Right ventricle myocardium inferior (tissue), 1 donor: ENCODE measurements at places on chromosomes 12 and 14. TPM values are rescaled to one million over a fixed set of nuclear protein-coding genes. Genes with fewer than 3 reads are reported as not detected.

The FAM186B gene
- total RNA-seq = 0.62 TPM

The NAV3 gene
- 2.6 TPM for total RNA-seq

The OTUB2 gene
- 0.35 TPM for total RNA-seq

- no peak for DNase-seq
These were observed 68.2 kb downstream of the ANKS1B start for GRCh38 chr12:99916555-99916954.

DNA sequence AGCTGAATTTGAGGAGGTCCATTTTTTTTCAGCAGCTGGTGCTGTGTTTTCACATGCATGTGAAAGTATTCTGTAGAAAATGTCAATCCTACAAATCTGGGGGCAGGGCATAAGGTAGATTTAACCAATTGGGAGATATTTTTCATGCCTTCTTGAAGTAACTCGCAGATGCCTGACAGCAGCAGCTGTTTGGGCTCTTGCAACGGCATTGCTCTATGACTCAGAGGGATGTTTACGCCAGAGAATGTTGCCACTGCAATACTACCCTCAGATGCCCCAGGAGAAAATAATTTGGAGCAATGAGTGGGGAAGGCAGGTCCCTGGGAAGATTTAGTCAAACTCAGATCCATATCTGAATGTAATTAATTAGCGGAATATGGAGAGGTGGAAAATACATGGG lies 42.5 kb upstream of the MYBPC1 start:
- DNase-seq = no peak

DNA sequence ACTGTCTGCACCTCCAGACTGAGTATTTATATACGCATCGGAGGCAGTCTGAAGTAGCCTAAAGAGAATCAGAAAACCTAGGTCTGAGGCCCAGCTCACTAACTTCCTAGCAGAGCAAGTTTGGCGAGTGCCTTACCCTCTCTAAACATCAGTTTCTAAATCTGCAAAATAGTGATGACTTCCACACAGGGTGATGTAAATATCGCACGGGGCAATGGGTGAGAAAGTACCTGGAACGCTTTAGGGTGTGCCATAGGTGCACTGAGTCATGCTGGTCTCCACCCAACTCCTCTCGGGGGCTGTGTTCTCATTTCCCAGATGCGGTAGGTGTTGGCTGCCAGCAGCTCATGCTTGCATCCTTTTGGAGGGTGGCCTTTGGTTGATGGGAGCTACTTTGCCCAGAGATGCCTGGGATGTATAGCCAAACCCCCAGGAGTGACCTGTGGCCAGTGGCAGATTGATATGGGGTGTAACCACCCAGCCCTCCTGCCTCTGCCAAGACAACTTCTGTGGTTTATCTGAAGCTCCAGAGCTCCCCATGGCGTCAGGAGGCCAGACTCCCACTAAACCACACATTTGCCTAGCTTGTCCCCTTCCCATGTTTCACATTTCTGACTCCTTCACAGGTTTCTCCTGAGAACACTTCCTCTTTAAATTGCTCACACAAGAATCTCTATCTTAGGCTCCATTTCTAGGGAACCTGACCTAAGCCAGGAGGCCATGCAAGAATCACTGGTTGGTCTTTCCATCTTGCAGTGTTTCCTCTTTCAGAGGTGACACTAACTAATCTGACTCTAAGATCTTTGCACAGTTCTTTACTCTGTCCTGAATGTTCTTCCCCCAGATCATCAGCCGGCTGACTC lies 62.0 kb upstream of the TUNAR start:
- no peak for DNase-seq

- DNase-seq = no peak
These were observed 58.8 kb upstream of the FLRT2 start for GRCh38 chr14:85471156-85471555.

DNA sequence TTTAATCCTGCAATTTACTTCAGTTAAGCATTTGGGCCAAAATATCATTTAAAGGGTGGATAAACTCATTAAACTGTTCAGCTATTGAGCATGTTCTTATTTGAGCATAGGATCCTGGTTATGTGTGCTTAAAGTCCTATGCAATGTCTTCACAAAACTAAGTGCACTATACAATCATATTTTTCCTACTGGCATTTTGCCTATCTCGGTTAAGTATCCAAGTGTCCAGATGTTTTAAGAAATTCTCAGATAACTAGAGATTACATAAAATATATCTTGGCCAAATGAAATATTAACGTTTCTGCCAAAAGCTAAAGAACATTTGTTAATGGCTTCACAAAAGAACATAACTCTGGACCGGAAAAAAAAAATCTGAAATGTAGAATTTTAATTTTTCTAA lies 250.8 kb upstream of the LRFN5 start:
- no peak for DNase-seq

- no peak for DNase-seq
These were observed 16.1 kb upstream of the IFNG start for GRCh38 chr12:68175557-68176061.

GRCh38 chr12:25276199-25276937 lies 25.6 kb upstream of the KRAS start:
- DNase-seq = no peak

DNA sequence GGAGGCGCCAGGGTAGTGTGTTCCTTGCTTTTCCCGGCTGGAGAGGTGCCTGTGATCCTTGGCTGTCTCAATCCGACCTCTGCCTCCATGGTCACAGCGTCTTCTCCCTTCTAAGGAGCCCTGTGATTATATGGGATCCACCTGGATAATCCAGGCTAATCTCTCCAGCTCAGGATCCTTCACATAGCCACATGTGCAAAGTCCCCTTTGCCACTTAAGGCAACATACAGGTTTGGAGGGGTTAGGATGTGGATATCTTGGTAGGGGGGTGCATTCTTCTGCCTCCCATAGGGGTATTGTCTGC lies 1.2 kb upstream of the HVCN1 start:
- DNase-seq = no peak
